Fibroblast of skin of left biceps (primary cell): ENCODE measurements at places on chromosomes 13 and 19.

DNA sequence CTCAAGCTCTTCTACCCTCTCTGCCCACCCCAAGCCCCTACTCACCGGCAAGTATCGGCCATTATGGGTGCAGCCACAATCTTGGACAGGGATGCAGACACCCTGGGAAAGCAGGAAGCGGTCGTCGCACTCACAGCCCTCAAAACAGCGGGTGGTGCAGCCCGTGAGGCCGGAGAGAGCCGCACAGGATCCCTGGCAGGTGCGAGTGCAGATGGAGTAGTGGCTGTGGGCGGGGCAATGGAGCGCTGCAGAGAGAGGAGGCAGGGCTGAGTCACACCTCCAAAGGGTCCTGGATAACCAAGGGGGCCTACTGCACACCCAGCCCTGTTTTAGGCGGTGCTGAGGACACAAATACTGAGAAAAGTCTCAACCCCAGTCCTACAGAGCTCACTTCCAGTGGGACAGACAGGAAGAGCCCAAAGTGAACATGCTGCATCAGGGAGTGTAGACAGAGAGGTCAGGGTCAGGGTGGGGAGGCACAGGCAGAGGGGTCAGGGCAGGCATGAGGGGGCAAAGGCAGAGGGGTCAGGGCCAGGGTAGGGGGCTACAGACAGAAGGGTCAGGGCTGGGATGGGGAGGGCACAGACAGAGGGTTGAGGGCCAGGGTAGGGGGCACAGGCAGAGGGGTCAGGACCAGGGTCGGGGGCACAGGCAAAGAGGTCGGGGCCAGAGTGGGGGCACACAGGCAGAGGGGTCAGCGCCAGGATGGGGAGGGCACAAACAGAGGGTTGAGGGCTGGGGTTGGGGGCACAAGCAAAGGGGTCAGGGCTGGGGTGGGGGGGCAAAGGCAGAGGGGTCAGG, 24.2 kb upstream of the FBL start:
- no peak for DNase-seq

GRCh38 chr13:47611664-47612288, 389.3 kb downstream of the SUCLA2 start:
- DNase-seq, result no peak

DNA sequence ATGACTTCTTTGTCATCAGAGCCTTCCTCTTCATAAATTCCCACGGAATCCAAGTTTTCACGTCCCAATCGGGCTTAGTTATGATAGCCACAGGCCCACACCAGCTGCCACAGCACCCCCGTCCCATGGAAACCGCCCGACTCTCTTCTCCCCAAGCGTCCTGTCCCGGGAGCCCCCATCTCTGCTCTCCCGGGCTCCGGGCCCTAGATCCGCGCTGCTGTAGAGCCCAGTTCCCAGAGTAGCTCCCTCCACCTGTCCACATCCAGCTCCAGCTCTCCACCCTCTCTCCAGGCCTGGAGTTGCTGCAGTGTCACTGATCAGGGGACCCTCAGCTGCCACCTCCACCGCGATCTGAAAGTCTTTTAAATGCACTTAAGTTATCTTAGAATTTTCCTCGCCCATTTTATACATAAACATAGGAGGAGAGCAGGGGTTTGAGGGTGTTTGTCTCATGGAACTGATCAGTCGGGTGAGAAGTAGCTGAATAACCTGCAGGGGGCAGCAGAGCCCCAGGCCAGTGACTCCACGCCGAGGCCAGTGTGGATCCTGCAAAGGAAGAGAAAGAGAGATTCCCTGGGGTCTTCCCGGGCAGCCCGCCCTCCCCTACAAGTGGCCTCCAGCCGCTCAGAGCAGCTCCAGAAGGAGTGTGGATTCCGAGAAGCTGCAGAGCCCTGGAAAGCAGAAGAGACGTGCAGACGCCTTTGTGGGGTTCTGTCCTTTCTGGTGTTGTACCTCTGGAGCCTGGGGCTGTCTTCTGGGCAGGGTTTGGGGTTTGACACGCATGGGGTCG, 1.1 kb upstream of the ZNF763 start:
- DNase-seq, result peak; percentile 30

GRCh38 chr13:109165417-109165904, 536.0 kb downstream of the MYO16 start:
- DNase-seq, result no peak

GRCh38 chr13:81302125-81302524, 961.2 kb upstream of the SPRY2 start:
- no peak for DNase-seq

GRCh38 chr13:42547612-42548011, 26.3 kb upstream of the TNFSF11 start:
- DNase-seq, result no peak

DNA sequence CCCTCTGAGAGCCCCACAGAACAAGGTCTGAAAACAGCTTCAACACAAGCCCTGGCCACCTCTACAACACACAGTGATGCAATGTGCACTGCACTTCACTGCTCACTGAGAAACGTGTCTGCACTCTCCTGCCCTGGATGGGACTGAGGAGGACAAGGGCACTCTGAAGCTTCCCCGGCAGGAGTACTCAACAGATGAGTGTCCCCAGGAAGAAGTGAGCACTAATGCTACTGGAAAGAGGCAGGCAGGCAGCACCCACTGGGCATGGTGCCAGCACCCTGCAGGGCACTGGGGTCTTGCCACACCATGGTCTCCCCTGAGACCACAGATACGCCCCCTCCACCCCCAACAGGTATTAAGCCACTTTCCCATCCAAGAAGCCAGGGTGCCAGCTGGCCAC, 17.7 kb upstream of the SLC35E1 start:
- DNase-seq, result no peak

GRCh38 chr19:17004386-17004785, 22.2 kb downstream of the CPAMD8 start:
- no peak for DNase-seq

GRCh38 chr13:29704648-29705047, 109.2 kb upstream of the SLC7A1 start:
- DNase-seq, result no peak

DNA sequence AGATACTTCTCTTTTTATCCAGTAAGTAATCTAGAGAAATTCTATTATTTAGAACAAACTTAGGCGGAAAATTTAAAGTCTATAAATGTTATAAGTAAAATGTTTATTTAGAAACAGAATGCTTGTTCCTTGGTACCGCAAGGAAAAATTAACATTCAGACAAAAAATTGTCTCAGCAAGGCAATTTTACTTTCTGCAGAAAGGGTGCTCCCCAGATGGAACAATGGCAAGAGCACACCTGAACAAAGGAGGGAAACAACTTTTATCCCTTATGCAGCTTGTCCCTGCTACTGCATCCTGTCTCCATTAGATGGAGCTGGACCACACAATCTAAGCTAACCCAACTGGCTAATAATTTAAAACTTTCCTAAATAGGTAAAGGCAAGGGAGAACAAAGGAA, 6.5 kb upstream of the ZNF708 start:
- no peak for DNase-seq

- DNase-seq, result no peak
Measured at GRCh38 chr13:92573467-92574057, 653.0 kb upstream of the GPC6 start.

- DNase-seq, result no peak
Measured at GRCh38 chr19:53521373-53522202, 16.4 kb upstream of the ZNF331 start.

DNA sequence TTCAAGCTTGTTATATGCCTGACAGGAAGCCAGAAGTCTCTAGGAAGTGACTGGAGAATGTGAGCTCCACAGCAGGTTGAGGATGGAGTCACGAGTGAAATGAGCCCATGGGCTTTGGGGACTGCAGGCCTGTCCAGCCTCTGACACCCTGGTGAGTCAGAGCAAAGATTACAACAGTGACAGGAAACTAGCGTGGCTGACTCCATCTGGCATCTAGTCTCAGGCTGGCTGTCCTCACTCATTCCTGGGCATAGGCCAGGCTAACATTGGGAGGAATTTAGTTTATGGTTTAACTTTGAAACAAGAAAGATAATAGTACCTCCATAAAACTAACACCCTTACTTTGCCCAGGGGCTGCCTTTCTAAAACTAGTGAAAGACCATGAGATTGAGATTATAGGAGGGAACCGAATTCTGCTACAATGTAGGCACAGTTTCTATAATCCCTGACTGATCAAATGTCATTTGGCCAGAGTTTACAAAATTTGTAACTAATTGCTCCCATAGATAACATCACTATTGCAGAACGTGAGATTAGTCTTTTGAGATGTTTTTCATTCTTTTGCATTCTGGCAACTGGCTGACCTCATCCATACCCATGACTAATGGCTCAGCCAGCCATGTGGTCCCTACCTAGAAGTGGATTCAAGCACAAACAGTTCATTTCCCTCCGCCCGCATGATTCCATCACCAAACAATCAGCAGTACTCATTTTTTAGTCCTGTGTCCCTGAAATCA, 28.4 kb downstream of the PSG1 start:
- peak; percentile 83 for DNase-seq

DNA sequence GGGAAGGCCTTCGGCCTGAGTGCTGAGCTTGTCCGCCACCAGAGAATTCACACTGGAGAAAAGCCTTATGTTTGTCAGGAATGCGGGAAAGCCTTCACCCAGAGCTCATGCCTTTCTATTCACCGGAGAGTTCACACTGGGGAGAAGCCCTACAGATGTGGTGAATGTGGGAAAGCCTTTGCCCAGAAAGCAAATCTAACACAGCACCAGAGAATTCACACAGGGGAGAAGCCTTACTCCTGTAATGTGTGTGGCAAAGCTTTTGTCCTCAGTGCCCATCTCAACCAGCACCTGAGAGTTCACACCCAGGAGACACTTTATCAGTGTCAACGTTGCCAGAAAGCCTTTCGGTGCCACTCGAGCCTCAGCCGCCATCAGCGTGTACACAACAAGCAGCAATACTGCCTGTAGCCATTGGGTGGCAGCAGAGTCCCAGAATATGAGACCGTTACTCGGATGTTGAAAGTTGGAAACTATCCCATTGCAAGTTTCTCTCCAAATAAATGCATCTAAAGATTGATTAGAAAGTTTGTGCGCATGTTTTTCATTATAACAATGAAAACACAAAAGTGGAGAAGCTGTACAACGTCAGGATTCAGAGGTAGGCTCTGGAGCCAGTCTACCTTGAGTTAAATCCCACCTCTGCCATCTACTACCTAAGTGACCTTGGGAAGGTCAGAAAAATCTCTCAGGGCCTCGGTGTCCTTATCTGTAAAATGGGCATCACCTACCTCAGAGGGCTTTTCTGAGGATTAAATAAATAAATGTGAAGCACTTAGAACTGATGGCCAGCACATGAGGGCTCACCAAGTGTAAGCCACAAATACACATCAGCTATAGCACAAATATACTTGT, 21.1 kb downstream of the ZNF473 start:
- no peak for DNase-seq

DNA sequence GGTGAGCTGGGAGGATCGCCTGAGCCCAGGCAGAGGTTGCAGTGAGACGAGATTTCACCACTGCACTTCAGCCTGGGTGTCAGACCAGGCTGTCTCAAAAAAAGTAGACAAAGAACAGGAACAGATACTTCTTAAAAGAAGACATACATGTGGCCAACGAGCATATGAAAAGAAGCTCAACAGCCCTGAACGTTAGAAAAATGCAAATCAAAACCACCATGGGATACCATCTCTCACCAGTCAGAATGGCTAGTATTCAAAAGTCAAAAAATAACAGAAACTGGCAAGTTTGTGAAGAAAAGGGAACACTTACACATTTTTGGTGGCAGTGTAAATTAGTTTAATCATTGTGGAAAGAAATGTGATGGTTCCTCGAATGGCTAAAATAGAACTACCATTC, 3.0 kb upstream of the LGALS14 start:
- DNase-seq, result no peak

GRCh38 chr19:6737284-6737872, at the start of gene GPR108:
Gene GPR108, minus strand, starts transcription at chr19:6737580. Its CDS starts 4 bp downstream, at chr19:6737576.
- peak; percentile 100 for DNase-seq

- DNase-seq, result no peak
Measured at GRCh38 chr19:44278181-44278690, 18.6 kb downstream of the ZNF233 start.

GRCh38 chr19:40553885-40554857, 22.5 kb upstream of the SHKBP1 start:
- no peak for DNase-seq

DNA sequence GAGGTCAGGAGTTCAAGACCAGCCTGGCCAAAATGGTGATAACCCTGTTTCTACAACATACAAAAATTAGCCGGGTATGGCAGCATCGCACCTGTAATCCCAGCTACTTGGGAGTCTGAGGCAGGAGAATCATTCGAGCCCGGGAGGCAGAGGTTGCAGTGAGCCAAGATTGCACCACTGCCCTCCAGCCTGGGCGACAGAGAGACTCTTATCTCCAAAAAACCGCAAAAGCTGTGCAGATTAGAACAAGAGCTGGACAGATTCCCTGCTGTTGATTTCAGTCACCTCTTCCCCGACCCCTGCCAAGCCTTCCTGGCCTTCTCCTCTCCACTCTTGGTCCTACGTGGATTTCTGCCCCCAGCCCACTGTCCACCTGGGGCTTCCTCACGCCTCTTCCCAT, 8.3 kb downstream of the CAMSAP3 start:
- no peak for DNase-seq

DNA sequence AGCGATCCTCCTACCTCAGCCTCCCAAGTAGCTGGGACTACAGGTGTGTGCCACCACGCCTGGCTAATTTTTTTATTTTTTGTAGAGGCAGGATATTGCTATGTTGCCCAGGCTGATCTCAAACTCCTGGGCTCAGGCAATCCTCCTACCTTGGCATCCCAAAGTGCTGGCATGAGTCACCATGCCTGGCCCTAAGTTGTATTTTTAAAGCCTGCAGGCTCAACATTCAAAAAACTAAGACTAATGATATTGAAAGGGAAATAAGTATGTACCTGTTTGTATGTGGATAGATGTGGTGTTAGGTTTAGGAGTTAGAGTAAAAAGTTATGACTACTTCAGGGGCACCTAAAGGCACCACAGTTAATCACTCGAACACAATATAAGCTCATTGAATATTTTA, 5.4 kb upstream of the IPO5 start:
- DNase-seq, result no peak

DNA sequence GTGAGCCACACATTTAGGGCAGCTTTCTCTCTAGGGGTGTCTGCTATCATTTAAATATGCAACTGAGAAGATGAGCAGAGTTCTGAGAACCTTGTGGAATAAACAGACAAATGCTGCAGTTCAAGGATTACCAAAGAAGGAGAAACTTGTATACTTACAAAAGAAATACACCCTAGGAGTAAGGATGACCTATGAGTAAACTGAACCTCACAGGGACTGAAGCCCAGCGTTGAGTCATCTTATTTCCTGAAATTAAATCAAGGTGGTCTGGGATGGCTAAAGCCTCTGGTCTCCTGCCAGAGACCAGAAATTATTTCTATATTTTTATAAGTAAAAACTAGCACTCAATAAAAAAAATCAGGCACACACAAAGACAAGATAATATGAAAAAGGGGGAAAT, 40.1 kb downstream of the FAM216B start:
- peak; percentile 93 for DNase-seq

GRCh38 chr13:40148742-40149141, 493.3 kb downstream of the COG6 start:
- no peak for DNase-seq

- DNase-seq, result no peak
Measured at GRCh38 chr19:50433201-50434180, 799 bp downstream of the MYBPC2 start.

DNA sequence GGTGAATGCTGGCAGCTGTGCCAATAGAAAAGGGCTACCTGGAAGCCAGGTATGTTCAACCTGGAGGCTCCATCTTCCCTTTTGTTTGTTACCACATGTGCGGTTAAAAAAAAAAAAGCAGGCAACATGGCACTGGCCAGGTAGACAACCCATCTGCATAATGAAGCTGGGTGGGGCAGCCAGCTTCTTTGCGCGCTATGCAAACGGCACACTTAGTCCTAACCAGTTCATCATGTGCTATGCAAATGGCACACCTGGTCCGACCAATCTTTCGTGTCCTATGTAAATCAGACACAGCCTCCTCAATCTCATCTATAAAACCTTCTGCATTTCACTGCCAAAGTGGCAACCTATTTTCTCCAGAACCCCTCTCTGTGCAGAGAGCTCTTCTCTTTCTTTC, 11.3 kb upstream of the IGSF23 start:
- DNase-seq, result no peak
